A549 (cell line): ENCODE measurements at places on chromosomes 7 and 10.

DNA sequence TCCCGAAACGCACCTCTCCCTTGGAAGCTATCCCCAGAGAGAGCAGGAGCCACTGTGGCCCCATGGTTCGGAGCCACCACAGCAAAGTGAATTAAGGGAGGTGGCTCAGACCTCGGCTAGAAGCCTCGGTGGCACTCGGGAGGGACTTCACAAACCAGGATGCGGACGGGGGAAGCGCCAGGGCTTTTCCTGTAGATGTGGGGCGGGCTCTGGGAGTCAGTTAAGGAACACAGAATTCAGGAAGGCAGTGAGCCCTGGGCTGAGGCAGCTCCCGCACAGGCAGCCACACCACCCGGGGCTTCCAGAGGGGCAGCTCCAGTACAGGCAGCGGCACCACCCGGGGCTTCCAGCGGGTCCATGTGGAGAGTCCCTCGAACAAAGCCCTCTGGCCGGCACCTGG is 42.7 kb upstream of the DPYSL4 start:
- no peak for DNase-seq

DNA sequence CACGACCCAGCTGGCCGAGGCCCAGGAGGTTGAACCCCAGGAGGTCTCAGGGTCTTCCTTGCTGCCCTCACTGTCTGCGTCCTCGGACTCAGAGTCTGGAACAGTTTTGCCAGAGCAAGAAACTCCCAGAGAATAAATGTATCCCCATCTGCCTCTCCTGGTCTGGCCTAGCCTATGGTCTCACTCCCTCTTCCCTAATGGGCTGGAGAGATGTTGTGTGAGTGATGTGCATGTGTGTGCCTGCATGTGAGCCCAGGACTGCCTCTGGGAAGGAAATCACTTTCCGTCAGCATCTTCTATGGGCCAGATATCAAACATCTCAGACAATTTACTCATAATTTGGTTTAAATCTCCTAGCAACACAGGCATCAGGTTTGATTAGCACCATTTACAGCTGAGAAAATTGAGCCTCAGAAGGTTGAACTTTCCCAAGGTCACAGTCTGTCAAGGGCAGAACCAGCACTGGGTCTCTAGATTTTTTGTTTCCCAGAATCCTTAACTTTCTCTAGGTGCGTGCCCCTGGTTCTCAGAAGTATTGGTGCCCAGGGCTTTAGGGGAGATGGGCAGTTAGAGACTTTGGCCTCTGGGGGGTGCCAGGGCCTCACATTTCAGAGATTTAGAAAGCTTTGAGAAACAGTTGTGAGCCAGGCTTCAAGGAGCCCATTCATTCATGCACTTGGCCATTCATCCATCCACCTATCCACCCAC is 4.9 kb downstream of the TMEM270 start:
- peak; percentile 63 for DNase-seq

GRCh38 chr10:30047924-30048531 is 11.4 kb downstream of the JCAD start:
- DNase-seq, result no peak

- DNase-seq, result no peak
Measured at GRCh38 chr7:132084776-132085388, 491.4 kb downstream of the PLXNA4 start.

DNA sequence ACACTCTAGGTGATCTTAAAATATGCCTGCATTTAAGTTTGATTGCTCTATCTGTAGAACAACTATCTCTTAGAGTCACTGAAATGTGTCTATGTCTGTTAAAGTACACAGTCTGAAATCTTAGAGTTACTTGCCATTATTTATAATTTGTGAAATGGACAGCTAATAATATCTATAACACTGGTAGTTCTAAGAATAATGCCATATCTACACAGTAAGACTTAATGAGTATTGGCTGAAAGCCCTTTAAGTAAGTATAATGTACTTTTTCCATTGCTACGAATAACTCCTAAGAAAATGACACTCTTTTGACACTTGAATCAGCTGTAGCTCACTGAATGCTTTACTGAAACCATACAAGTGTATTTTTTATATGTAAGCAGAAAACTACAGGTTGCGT is 567.4 kb upstream of the PCDH15 start:
- no peak for DNase-seq

DNA sequence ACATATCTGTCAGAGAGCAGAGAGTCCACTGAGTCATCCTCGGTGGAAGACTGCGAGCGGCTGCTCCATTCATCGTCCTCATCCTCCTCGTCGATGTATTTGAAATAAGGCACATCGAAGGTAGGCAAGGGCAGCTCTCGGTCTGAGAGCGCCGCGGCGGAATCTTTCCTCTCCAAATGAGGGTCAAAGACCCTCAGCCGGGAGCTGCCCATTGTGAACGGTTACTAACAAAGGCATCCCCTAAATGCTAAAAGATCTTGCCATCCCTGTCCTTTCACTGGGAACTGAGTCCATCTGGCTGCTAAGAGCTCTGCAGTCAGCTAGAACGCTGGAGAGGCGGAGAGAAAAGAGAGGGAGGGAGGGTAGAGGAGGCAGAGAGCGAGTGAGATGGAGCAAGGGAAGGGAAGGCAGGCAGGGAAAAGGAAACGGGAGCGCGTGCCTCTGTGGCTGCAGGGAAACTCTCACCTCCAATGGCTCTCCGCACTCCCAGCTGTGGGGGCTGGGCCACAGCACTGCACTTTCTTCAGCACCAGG is 163.4 kb downstream of the RAPGEF5 start:
- DNase-seq, result no peak

DNA sequence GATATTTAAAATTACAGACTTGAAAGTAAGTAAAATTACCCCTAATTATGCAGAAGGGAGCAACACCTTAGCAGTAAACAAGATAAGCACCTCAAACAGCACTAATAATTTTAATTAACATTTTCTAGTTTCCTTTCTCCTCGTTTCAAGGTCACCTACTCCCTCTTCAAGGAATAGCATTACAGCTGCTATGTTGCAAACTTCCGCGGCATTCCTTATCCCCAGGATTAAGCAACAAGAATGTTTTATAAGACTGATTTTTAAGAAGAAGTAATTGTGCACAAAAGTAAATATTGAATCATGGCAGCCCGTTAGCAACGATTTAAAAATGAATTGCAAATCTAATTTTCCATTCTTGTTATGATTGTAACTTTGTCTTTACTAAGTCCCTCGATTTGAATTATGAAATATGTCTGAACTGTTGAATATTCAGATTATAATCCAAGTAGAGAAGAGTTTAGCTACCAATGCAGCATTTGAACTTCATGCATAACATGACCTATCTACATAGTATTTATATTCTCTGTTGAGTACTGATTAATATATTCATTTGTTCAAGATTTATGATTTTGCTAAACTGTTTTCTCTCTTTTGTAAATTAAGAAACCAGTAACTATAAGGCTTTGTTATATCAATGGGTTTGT is 593.5 kb upstream of the MGMT start:
- DNase-seq, result no peak
